Stimulated activated CD4-positive, alpha-beta T cell treated with anti-CD3 and anti-CD28 coated beads, Interleukin-4, amount 100 ng/mL, for 4 hours (primary cell): ENCODE measurements at places on chromosomes 1 and 21.

- DNase-seq, result no peak
Observed at GRCh38 chr1:245537992-245538391, 383.2 kb downstream of the KIF26B start.

GRCh38 chr1:27350663-27351540 is 9.1 kb downstream of the SYTL1 start:
- no peak for DNase-seq

GRCh38 chr1:244241438-244241837 is 190.4 kb downstream of the ZBTB18 start:
- no peak for DNase-seq

GRCh38 chr1:115218034-115218405 is 120.0 kb downstream of the NGF start:
- DNase-seq, result no peak

DNA sequence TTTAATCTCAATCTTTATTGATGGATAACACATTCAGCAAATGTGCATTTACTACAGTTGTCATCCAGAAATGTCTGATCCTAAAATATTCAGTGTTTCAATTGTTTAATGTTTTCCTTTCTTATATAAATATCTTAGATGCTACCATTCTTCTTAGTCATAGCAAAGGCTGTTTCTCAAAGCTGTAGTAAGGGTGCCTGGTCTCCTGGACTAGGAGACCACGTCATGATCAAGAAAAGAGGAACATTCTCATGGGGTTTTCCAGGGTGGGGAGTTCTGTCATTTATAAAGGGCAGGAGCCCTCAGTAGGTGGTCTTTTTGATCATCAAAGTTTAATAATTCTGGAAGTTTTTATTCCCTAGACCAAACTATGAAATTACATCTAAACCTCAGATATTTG is 292.8 kb downstream of the HMCN1 start:
- no peak for DNase-seq

DNA sequence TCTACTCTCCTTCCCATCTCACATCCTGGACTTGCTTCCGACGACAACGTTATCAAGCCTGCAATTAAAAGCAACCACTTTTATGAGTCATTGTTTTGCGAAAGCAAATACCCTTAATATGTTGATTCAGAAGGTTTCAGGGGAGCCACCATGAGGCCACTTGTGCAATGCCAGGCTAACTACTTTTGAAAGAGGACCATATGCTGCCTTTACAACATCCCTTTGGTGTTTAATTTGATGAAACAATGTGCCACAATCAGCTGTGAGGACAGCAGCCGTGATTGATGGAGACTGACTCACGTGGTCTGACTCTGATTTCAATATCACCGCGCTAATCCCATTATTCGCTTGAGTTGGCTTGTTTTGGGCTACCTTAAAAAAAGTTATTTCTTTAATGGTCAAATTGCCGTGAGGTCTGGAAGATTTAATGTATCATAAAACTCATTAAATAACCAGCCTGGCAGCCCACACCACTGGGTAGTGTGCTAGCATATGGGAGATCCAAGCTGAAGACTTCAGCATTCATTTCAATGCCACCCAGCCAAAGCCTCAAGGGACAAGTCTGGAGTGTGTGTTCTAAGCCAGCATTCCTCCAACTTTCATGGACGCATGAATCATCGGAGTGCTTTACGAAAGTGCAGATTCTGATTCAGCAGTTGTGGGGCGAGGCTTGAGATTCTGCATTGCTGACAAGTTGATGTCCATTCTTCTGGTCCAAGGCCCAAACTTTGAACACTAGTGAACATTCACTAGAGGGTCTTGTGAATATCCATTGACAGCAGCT is 73.3 kb upstream of the PAXBP1 start:
- DNase-seq, result no peak

- no peak for DNase-seq
Observed at GRCh38 chr1:228900099-228900885, 165.0 kb downstream of the RHOU start.

- DNase-seq, result no peak
Observed at GRCh38 chr21:33268393-33268736, 2.2 kb downstream of the IL10RB start.

GRCh38 chr21:41972511-41973205 is 18.8 kb upstream of the C2CD2 start:
- no peak for DNase-seq

DNA sequence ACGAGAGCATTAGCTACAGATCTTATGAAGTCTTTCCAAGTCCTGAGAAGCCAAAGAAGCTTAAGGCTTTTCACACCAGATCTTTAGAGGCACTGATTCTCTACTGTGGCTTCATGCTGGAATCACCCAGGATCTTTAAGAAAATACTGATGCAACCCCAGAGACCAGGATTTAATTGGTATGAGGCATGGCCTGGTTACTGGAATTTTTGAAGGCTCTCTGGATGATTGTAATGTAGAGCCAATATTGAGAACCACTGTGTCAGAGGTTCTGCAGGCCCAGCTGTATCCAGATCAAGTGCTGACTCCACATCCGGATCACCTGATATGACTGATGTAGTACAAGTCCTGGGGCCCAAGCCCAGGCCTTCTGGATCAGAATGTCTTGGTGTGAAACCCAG is 105.7 kb downstream of the PLPPR5 start:
- DNase-seq, result no peak

DNA sequence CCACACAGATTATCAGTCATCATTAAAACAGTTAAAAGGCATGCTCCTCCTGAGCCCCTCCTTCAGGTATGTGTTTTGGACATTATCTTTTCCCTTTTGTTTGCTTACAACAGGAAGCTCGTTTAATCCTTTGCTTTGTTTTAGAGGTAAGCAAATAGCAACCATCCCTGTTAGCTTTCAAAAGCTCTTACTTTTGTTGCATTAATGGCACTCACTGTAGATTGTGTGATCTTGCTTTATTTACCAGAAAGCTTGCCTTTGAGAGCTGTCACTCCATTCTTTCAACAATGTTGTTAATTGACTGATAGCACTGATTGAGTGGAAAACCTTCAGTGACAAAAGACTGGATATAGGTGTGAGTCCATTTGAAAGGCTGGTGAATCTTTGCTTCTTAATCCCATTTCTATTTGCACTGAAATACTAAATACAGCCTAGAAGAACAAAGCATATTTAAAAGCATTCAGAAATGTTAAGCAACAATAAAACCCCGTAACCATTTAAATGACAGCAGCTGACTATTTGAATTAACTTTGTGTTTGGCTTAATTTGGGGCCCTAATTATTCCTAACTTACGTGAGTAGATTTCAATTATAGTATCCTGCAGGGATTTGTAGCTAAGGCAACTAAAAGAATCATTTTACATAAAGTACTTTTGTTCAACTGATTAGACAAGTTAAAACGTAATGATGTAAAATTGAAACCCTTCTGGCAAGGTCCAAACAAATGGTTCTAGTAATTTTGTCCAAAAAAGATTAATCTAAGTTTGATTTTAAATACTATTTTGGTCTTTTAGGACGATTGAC is 48.3 kb downstream of the ADGRL2 start:
- no peak for DNase-seq
